Naive thymus-derived CD8-positive, alpha-beta T cell (primary cell): ENCODE measurements at places on chromosomes 5 and 9. TPM values are rescaled to one million over a fixed set of nuclear protein-coding genes. Genes with fewer than 3 reads are reported as not detected.

The SHISAL2B gene
- not detected for total RNA-seq

The CNOT8 gene
- total RNA-seq = 112 TPM

The ZNF782 gene
- 11.5 TPM for total RNA-seq

DNA sequence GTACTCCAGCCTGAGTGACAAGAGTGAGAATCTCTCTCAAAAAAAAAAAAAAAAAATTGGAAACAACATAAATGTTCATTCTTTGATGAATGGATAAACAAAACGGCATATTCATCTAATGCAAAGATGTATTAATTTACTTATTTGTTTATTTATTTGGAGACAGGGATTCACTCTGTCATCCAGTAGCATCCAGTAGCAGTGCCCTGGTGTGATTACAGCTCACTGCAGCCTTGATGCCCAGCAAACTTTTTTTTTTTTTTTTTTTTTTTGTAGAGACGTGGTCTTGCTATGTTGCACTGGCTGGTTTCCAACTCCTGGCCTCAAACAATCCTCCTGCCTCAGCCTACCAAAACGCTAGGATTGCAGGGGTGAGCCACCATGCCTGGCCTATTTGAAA is 24.4 kb downstream of the OR2V2 start:
- no peak for DNase-seq

DNA sequence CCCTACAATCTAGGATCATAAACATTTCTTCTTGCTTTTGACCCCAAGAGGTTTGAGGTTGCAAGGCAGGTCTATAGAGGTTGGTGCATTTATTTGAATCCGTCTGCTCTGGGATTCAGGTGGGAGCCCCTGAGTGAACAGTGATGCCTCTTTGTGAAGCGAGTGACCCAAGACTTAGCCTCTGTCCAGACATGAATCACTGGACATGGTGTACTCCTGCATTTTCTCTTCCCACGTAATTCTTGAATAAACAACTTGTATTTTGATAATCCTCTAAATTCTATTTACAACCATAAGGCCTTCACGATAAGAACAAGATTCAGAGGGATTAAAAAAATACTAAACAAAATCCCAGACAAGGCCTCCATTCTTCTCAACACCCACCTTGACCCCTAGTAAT is 67.5 kb upstream of the PLPP6 start:
- DNase-seq = no peak

DNA sequence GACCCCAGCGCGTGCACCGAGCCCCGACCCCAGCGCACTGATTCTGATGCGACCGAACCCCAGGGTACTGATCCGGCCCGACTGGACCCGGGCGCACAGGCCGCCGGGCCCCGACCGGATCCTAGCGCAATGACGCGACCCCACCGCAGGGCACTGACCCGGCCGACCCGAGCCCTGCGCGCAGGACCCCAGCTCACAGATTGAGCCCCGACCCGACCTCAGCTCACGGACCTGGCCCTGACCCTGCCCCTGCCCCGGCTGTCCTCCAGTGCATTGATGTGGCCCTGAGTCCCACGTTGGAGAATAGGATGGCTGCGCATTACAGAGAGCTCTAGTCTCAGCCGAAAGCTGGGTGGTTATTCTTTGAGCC is 438 bp downstream of the TRIP13 start:
- DNase-seq = no peak

DNA sequence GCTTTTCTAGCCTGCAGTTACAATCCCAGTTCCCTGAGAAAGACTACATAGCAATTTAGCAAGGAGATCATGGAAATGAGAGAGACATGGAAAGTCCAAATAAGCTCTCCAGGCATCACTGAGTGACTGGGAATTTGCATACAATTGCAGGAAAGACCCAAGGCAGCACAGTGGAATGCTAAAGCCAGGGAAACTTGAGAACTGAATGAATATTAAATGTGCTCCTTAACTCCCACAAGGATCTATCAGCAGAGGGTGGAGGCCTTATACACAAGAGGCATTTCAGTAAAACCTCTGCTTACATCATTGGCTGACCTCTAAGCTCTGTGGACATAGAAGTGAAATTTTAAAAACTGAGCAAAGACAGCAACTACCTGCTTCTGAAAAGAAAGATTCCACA is 355.6 kb upstream of the DAB2 start:
- DNase-seq = no peak

DNA sequence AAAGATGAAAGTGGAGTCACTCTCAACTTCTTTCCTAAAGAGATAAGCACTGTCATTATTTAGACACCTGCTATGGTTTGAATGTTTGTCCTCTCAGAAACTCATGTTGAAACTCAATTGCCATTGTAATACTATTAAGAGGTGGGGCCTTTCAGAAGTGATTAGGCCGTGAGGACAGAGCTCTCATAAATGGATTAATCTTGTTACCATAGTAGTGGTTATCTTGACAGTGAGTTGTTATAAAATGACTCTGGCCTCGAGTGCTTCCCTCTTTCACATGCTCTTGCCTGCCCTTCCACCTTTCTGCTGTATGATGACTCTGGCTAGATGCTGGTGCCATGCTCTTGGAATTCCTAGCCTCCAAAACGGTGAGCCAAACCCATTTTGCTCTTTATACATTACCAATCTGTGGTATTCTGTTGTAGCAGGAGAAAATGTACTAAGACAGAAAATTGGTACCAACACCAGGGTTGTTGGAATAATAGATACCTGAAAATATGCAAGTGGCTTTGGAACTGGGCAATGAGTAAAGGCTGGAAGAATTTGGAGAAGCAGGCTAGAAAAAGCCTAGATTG is 38.0 kb downstream of the GDA start:
- DNase-seq = no peak

DNA sequence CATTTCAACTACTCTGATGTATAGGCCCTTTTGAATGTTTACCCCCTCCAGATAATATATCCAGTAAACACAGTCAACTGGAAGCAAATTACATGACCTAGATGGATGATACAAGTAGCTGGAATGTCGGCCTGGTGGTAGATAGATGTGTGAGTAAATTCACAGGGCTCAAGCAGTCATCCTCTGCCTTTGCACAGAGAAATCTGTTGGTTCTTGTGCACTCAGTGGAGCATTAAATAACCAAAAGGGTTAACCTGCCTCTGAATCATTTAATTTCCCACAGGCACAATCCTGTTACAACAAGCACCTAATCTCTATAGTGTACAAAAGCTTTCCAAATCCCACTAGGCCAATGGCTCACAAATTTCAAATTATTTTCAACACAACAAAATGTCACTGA is 668.3 kb downstream of the DNAH5 start:
- no peak for DNase-seq

GRCh38 chr5:102767862-102768261 is 12.8 kb downstream of the PAM start:
- no peak for DNase-seq
